Activated CD4-positive, alpha-beta T cell treated with anti-CD3 and anti-CD28 coated beads for 4 hours (primary cell): ENCODE measurements at places on chromosomes 7 and 10.

DNA sequence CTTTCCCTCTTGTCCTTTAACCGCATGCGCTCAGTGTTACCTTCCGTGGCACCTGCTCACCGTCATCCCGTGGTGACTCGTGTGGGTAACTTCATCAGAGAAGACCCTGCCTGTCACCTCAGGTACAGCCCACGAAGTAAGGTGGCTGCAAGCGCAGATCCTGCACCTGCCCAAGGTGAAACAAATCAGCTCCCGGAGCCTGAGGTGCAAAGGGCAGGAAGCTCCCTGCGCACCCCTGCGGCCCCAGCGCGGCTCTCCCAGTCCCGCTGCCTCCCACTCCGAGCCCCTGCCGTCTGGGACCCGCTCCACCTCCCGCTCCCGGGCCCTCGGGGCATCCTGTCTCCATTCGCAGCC lies 110.9 kb upstream of the LANCL2 start:
- no peak for DNase-seq

DNA sequence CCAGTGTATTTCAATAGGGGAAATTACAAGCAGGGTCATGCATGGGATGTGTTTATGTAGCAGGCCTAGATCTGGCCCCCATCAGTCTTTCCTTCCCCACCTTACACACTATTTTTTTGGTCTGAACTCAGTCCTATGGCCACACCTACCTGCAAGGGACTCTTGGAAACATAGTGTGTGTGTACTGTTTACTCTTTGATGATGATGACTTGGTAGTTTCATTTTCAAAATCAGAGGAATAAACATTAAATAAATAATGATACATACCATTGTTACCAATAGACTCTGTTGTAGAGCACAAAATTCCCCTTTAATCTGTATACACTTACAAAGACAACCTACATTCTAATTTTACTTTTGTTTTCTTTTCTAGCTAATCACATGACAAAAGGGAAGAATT lies 191.0 kb downstream of the ZEB1 start:
- no peak for DNase-seq

GRCh38 chr10:13628661-13629060 lies 41.9 kb downstream of the PRPF18 start:
- no peak for DNase-seq

- no peak for DNase-seq
Measured at GRCh38 chr7:157276091-157276561, 60.7 kb upstream of the DNAJB6 start.

- DNase-seq: no peak
Measured at GRCh38 chr7:134740376-134740775, 39.1 kb upstream of the CALD1 start.

DNA sequence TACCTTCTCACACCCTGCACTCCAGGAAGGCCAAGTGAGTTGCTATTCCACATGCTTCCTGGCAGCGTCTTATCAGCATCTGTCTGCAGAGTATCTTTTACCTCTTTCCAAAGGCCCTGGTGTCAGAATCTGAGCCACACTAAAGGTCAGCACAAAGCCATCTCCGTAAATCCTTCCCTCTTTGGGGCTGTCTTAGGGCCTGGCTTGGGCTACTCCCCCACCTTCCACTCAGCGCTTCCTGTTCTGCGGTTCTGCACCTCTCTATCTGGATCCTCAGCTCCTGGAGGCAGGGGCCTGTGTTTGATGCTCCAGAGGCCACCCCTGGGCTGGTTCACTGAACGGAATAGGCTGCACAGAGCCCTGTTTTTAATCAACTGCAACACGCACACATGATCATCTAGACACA lies 334.8 kb upstream of the GALNT17 start:
- DNase-seq: no peak

- DNase-seq: no peak
Measured at GRCh38 chr10:52297747-52298146, 16.3 kb upstream of the DKK1 start.

DNA sequence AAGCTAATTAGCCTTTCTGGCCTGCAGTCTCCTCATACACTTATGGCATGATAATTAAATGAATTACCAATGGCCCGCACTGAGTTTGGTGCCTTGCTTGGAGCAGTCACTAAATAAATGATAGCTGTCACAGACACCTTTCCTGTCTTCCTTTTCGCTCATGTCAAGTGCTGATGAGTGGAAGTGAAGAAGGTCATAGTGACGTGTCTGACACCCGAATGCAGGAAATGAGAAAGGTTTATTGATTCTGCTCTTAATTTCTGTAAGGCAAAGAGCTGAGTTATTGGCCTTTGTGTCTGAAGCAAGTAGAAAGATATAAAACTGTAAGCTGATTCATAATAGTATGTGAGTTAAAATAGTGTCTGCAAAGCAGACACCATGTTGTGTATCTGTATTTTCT lies 13.2 kb upstream of the ESYT2 start:
- DNase-seq: no peak

- DNase-seq: peak; percentile 6
Measured at GRCh38 chr10:70255329-70256299, 22.4 kb upstream of the PPA1 start.

GRCh38 chr10:125795128-125795527 lies 19.5 kb upstream of the MMP21 start:
- no peak for DNase-seq

DNA sequence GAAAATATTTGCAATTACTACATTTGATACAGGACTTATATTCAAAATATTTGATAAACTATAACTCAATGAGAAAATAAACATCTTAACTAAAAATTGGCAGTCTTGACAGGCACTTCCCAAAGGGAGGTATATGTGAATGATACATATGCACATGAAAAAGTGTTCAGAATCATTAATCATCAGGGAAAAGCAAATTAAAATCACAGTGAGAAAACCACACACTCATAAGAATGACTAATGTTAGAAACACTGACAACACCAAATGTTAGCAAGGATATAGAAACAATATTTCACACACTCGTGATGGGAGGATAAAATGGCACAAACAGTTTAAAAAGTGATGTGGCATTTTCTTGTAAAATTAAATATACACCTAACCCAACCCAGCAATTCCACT lies 4.1 kb upstream of the VPS26A start:
- DNase-seq: no peak

GRCh38 chr10:117860823-117861222 lies 185.9 kb downstream of the RAB11FIP2 start:
- DNase-seq: no peak

DNA sequence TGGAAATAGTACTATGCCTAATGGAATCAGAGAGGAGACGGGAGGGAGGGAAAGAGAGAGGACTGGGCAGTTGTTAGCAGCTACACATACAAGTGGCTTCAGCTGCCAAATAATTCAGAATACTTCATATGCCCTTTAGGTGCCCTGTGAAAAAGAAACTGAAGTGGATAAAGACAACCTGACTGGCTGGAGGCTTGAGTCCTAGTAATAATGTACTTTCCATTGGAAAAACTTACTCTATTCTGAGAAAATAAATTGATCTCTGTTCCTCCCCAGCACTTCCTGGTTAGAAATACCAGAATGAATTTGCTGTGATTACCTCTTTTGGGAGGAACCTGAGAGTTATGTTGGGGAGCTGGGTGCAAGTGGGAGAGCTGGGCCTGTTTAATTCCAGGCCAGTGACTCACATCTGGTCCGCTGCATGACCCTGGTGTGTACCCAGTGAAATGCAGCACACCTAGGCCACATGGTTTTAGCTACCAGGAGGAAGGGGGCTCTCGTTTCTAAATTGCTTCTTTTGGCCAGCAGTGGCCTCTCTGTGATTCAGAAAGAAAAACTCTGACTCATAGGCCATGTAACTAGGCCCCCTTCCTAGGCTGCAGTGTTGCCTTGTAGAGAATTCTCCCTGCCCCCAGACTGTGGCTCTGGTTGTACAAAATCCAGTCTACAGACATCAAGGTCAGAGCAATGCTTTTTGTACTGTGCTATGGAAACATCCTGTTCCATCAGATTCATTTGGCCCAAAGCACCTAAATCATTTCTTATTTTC lies 6.5 kb downstream of the AGFG2 start:
- peak; percentile 54 for DNase-seq

DNA sequence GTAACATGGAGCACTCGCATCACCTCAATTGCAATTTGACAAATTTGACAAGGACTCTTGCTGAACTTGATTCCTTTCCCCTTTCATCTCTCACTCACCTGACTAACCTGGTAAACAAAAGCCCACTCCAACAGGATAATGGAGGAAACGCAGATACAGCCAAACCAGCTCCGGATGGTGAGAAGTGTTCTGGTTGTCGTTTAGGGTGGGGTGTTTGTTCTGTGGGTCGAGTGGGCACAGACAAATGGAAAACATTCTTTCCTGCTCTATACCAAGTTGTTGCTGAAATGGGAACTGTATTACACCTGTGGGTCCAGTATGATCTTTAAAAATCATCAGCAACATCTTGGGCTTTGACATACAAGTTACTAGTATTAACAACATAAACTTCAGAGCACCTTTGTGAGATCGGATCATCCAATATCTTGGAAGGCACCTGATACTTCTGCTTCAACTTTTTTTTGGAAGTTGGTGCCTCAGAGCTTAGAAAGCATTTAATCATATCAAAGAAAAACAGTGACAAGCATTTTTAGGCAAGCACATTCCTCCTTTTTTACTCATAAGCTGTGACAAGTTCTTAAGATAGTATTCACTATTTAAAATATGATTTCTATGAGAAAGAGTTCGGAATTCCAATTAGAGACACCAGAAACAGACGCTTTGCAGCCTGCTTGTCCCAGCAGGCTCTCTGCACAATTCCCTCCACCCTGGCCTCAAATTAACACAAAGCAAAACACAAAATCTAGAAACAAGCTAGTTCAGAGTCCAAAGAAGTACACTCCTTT lies 58.1 kb downstream of the CCDC186 start:
- no peak for DNase-seq

DNA sequence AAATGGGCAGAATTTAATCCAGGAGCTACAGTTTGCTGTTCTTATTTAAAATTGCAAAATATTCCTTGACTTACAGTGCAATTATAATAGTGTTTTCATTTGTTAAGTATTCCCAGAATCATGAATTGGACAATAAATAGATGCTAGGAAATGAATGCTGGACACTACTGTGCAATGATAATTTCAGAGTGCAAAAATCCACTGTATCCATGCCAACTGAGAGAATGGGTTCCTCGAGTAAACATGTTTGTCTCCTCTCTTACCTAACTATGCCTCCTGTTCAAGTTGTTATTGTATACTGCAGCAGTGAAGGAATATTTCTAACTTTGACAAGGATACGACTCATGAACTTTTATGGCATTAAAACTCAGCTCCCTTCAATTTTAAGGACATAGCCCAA lies 1396.3 kb downstream of the GATA3 start:
- no peak for DNase-seq
